ENCODE measurements at places on chromosomes 6 and 20.

DNA sequence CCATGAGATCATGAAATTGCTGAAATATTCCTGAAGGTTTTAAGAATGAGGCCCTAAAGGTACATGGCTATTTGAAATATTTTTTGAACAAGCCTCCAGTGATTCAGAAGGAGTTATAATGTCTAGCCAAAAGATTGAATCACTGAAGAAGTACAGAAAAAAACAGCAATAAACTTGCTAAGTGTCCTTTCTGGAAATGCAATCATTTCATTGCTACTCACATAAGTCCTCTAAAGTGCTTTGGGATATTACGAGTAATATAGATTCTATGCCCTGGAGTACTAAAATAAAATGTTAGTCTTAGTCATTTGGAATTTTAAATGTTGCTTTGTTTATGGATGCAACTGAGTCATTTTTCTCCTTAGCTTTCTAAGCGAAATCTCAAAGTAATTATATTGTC, 32.7 kb downstream of the CENPW start:
- DNase-seq: no peak

- no peak for DNase-seq
These were observed 245.9 kb downstream of the ERMARD start for GRCh38 chr6:169997187-169997929.

DNA sequence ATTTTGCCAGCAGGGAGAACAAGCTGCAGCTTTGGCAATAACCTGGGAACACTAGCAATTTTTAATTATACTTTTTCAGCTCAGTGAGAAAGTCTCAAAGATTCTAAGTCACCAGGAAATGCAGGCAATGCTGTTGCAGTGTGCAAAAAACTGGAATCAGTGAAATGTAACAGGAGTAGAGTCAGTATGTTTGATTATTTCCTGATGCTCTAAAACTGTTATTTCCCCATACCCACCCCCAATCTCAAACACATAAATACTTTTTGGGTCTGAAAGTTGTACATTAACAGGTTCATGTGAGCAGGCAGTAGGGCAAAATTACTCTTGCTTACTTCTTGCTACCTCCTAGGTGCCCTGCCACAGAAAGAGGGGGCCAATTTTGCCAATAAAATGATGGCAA, 65.4 kb upstream of the BEND6 start:
- DNase-seq: no peak

DNA sequence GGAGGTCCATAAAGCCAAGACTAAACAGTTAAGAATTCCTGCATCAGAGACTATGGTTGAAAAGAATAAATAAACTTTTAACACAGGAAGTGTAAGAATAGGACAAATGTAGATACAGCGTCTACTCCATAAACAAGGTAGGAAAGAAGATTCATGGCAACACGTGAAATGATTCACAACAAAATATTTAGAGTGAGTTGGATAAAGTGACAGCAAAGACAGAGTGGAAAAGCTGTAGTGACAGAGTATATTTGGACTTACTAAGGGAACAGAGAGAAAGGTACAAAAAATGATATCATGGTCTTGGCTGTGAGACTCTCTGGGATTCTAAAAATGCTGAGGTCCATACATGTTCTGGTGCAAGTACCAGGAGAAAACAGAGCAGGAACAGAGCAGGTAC, 21.9 kb upstream of the KIAA0408 start:
- no peak for DNase-seq

- DNase-seq: no peak
These were observed 33.2 kb downstream of the SERPINB6 start for GRCh38 chr6:2938004-2938631.

GRCh38 chr20:4084721-4085120, 69.4 kb upstream of the RNF24 start:
- no peak for DNase-seq

- no peak for DNase-seq
These were observed 5.3 kb upstream of the NKX2-2 start for GRCh38 chr20:21519136-21519584.

GRCh38 chr6:106372838-106373501, 12.5 kb downstream of the CRYBG1 start:
- no peak for DNase-seq

GRCh38 chr6:34032856-34033255, 113.0 kb downstream of the GRM4 start:
- DNase-seq: no peak

DNA sequence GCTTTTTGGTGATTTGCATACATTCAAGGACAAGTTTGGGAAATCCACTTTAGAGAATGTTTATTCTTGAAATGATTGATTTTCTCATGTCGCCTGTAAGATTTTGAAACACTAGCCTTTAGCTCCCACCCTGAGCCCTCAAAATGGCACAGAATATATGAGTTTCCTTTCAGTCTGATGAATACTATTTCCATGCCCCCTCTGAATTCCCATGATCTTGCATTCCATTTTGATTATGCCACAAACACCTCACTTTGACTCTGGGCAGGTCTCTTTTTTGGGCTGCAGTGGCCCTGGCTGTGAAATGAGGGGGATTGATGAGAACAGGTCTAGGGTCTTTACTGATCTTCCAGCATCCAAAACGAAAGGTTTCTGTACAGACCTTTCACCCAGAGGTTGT, 50.4 kb downstream of the SULF2 start:
- DNase-seq: no peak

DNA sequence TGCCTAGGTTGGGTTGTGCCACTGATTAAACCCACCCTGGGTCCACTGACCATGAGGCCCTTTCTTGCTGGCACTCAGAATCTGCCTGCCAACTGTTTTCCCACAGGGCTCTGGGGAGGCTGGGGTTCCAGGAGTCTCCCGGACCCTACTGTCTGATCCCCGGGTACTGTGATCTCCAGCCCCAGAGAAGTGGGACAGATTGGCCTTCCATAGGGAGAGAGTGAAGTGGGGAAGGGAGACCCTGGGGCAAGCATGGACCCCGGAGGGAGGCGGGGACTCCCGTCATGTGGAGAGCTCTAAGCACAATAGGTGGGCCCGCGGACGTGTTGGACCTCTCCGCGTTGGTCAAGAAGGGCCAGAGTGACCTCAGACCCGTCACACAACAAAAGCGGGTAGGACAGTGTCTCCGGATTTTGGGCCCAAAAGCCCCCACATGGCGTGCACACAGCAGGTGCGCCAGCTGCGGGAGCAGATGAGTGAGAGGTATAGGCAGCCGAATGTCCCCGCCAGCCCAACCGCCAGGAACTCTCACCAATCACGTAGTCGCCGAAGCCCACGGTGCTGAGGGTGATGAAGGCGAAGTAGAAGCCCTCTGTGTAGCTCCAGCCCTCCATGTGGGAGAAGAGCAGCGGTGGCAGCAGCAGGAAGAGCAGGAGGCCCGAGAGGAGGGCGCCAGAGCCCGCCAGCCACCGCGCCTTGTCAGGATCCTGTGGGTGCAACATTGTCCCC, 10.6 kb downstream of the KCNK17 start:
- DNase-seq: no peak

DNA sequence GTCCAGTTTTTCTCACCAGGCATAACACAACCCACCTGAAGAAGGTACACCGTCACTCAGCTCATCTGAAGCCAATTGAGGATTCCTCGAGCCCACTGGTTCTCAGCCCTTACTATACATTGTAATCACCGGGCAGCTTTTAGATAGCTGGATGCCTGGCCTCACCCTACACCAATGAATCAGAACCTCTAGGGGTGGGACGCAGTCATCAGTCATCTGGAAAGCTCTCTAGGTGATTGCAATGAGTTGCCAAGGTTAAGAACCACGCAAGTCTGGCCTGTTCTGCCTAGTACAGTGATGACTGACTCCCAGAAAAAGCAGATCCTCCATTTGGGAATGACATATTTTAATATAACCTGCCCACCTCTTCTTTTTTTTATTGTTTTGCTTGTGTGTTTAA, 41.1 kb downstream of the MC3R start:
- no peak for DNase-seq

DNA sequence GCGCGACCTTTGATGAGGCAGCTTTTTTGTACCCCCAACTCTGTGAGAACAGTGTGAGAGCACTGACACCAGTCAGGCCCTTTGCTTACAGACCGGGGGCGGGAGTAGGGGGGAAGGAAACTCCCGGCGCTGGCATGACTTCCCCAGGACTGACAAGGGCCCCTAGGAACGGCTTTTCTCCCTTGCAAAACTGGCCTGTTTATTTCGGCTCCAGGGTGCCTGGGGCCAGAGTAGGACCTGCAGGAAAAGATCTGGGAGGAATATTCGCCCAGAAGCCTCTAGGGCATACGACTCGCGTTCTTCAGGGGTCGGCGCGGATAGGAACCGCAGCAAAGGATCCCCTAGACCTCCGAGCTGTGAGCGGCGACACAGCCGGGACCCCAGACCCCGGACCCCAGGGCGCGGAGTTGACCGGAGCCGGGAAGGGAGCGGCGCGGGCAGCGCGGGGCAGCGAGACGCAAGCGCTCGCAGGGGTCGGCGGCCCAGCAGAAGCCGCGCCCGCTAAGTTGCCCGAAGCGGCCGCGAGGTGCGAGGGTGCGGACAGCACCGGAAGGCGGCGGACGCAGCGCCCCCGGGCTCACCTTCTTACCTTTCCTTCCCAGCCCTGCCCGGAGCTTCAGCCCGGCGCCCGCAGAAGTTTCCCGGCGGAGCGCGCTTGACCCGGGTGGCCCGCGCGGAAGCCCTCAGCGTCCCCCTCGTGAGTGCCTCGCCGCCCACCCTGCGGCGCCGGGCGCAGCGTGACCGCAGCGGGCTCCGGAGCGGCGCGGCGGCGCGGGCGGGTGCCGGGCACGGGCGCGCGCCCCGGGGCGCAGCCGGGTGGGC, at the start of gene POPDC3:
TSS of gene POPDC3 (minus strand) at position 771 of the 822 bp plus-strand sequence. CDS start 18,105 bp downstream, outside the sequence.
- DNase-seq: no peak

DNA sequence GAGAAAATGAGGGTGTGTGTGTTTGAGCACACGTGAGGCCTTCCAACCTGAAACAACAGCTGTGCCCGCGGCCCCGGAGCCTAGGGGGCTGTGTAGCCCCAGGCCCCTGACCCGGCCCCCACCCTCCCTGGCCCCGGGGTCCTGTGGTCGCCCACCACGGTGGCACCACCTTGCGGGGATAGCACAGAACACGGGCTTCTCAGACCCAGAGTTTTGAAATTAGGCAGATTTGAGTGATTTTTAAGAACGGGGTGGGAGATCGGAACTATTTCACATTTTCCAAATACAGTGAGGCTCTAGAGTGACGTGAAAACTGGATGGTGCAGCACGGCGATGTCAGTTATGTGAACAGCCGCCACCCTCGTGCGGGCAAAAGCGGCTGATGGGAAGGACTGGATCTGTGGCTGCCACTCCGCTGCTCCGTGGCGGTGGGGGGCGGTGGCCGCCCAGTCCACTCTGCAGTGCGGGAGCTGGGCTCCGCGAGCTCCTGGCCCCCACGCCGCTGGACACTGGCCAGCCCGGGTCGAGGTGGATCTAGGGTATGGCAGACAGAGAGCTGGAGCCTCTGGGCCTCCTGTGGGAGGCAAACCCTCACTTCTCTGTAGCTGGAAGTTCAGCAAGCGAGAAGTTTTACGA, 17.3 kb upstream of the BHLHE23 start:
- no peak for DNase-seq

Data from muscle of arm (tissue), 14 donors.